ENCODE measurements at places on chromosomes 7 and 10.

- DNase-seq: no peak
These were observed 22.9 kb downstream of the H2AZ2 start for GRCh38 chr7:44824894-44825526.

DNA sequence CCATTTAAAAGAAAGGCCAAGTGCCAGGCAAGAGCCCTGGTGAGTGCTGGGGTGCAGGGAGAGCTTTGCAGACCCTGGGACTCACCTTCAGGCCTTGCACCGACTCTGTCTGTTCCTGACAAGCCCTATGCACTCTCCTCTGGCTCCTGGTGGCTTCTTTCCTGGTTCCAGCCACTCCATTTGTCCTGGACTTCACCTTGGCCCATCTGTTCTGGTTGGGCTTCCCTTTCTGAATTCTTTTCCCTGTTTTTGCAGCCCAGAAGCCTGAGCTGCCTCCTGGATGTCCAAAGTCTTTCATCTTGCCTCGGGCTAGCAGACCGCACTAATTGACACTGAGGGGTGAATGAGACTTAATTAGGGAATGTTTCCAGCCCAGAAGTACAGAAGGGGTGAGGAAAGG is 60.5 kb downstream of the PYROXD2 start:
- no peak for DNase-seq

DNA sequence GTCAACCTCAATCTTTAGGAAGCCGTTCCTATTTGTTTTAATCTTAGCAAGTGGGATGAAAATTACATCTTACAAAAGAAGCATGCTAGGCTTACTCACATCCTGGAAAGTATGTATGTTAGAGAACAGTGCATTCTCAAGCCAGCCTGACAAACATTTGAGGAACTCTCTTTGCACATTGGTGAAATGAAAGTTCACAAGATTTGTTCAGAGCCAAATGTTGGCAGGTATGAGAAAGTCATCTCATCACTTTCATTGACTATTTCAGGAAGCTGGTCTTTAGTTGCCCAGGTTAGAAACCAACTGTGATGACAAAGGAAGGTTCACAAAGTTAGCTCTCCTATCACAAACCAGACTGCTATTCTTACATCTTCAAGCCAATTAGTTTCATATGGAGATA is 57.1 kb downstream of the ABCB1 start:
- DNase-seq: no peak

- no peak for DNase-seq
These were observed 595.3 kb upstream of the MGMT start for GRCh38 chr10:128871671-128872231.

DNA sequence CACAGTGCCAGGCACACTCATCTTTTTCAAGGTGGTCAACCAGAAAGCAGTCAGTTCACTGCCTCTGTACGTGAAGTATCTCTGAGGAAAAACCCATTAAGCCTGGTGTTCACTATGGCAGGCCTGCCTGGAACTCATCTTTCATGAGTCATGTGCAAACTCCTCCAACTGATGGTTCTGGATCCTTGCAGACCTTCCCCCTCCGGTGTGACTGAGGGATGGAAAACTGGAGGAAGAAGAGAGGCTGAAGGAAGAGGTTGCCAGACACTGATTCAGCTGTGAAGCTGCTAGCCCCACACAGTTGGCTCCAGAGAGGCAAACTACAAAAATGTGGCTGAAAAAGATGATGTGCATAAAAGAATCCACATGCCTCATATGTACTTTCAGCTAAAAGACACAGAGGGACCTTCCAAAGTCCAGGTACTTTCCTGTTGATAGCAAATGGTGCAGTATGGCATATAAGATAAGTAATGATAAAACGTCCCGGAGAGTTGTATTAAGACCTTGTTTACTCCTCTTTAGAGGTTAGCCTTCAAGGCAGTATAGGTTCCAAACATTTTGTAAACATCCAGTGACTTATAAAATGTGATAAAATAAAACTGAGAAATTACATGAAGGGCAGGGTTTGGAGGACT is 2.7 kb downstream of the CYP3A5 start:
- DNase-seq: no peak

Data from activated T-helper 9 cell treated with anti-CD3 and anti-CD28 coated beads, Interleukin-2, amount 50 U/mL, for 16 hours (primary cell).